Right cardiac atrium (tissue), 5 donors: ENCODE measurements at places on chromosomes 3 and 15. TPM values are rescaled to one million over a fixed set of nuclear protein-coding genes. Genes with fewer than 3 reads are reported as not detected.

CMTM6 gene
- 21.6 TPM for total RNA-seq

SLC28A2 gene
- not detected for total RNA-seq

TRIP4 gene
- total RNA-seq = 15.2 TPM

ZMYND10 gene
- total RNA-seq = 0.31 TPM

PRICKLE2 gene
- 10.6 TPM for total RNA-seq

WDR93 gene
- not detected for total RNA-seq

COL6A5 gene
- not detected for total RNA-seq

CHRNA7 gene
- 1.2 TPM for total RNA-seq

EOMES gene
- total RNA-seq = 0.29 TPM

SERPINI1 gene
- 3.0 TPM for total RNA-seq

GRCh38 chr15:51874751-51875644, 45.5 kb downstream of the TMOD3 start:
- no peak for DNase-seq

DNA sequence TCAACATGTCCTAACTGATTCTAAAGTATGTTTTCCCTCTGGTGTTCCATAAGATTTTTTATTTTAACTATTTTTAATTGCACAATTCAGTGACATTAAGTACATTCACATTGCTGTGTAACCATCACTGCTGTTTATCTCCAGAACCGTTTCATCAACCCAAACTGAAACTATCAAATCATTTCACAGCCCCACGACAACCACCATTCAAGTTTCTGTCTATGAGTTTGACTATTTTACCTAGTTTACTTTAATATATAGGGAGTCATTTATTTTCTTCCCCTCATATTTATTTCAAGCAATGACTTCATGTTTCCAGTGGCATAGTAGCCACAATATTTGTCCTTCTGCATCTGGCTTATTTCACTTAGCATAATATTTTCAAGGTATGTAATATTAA, 8.4 kb downstream of the RTP1 start:
- DNase-seq = no peak

GRCh38 chr15:94671858-94672532, 440.6 kb downstream of the MCTP2 start:
- DNase-seq = peak; percentile 55

DNA sequence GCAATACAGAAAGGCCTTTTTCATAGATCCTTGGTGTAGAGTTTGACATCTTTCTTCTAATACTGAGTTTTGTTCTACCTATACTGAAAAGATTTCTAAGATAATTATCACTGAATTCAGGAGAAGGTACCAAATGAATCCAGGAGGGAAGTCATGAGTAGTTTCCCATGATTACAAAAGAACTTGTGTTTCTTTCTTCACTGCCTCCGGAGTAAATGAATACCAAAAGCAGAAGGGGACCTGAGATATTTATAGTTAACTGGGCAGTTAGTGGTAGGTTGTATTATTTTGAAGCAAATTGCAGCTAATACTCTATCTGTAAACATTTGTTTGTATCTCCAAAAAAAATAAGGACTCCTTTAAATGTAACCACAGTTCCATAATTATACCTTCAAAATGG, 175.4 kb downstream of the SUCNR1 start:
- DNase-seq = no peak

- DNase-seq = no peak
Observed at GRCh38 chr3:171774521-171774920, 35.8 kb downstream of the PLD1 start.

DNA sequence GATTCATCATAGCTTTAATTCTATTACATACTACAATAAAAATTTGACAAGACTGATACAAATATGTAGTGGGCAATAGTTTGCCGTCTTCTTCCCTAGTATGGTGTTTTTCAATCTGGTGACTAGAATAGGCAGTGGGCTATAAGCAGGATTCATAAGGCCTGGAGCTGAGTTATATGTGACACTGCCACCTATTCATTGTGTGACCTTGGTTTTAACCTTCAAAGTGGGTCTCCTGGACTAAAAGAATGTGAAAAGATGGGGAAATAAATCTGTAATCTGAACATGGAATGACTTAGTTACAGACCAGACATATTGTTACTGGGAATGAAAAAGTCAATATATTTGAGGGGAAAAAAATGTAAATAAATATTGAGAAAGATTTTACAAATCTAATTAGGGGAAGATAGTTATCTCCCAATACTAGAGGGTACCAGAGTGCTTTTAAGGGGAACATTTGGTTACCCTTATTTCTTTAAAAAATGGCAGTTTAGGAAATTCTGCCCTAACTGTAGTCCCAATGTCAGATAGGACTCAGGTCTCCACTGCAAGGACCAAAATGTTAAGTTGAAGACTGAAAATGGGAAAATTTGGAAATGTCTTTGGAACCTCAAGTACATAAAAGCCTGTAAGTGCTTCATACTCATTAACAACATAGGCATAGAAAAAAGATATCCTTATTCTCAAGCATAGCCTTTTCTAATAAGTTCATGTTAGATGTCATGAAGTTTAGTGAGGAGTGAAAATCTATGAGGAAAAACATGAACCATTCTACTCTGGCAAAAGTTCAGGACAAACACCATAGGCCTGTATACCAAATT, 10.7 kb upstream of the SETD5 start:
- no peak for DNase-seq

- DNase-seq = no peak
Observed at GRCh38 chr15:57625703-57626448, 34.2 kb downstream of the MYZAP start.

DNA sequence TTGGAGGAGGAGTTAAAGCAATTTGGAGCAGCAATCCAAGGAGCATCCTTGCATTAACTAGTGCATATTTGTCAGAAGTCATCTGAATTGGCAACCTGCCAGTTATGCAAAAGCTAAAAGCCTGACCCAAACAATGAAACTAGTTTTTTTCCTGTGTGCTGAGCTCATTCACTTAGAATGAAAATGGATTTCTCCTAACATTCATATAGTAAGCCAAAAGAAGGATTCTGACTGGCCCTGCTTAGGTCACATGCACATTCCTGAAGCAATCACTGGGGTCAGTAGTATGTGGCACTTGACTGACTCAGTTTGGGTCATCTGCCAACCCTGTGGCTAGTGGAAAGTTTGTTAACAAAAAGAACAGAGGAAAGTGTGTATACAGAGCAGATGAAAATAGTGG, 30.5 kb downstream of the OXSM start:
- DNase-seq = no peak

- DNase-seq = no peak
Observed at GRCh38 chr3:16419640-16420241, 93.8 kb downstream of the RFTN1 start.

DNA sequence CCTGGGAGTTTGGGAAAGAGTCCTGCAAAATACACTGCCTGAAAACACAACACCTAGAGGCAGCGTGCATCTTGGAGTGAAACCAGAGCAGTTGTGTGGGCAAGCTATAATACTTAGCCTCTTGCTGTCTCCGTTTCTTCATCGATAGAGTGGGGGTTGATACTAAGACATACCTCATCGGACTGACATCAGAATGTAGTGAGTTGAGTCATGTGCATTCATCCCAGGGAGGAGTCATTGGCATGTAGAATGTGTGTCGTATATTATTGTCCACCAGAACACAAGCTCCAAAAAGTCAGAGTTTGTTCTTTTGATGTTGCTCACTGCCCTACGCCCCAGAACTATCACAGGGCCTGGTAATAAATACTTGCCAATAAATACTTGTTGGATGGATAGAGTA, 4.3 kb downstream of the SNTN start:
- DNase-seq = no peak

DNA sequence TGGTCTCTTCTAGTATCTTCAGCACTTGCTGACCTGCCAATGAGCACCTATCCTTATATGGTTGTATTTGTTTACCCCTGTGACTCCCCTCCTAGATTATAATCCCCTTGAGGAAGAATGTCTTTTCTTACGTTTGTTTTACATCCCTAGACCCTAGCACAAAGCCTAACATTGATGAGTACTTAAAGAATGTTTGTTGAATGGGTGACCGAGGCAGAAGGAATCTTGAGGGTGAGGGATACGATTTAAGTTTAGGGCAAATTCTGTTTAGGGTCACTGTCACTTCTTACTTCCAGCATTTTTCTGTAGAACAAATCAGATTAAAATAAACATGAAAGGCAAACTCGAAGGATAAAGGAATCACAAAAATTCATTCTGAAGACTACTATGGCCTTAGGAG, 80.9 kb upstream of the FAM98B start:
- no peak for DNase-seq

GRCh38 chr15:85718271-85718971, 76.3 kb downstream of the KLHL25 start:
- DNase-seq = no peak

DNA sequence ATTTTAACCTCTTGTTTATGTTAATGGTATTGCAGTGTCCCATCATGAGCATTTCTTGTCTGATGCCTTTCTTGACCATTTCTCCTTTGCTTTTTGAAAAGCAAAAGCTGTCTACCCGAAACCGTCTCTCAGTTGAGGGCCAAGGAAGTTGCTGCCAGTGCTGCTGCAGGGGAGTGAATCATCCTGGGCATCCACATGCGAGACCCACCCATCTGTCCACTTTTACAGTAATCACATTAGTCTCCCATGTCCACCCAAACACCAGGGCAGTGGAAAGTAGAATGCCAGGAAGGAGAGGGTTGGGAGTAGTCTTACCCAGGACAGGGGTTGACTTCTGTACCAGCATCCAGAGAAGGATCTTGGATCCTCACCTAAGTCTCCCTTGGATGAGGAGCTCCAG, 48.6 kb upstream of the TEX264 start:
- no peak for DNase-seq

GRCh38 chr15:39250460-39251186, 330.3 kb upstream of the THBS1 start:
- DNase-seq = no peak

GRCh38 chr3:95177096-95177495, 1114.2 kb downstream of the NSUN3 start:
- no peak for DNase-seq

GRCh38 chr3:193589616-193590015, 3.4 kb upstream of the OPA1 start:
- DNase-seq = no peak

GRCh38 chr3:41338276-41338675, 139.0 kb downstream of the CTNNB1 start:
- no peak for DNase-seq

DNA sequence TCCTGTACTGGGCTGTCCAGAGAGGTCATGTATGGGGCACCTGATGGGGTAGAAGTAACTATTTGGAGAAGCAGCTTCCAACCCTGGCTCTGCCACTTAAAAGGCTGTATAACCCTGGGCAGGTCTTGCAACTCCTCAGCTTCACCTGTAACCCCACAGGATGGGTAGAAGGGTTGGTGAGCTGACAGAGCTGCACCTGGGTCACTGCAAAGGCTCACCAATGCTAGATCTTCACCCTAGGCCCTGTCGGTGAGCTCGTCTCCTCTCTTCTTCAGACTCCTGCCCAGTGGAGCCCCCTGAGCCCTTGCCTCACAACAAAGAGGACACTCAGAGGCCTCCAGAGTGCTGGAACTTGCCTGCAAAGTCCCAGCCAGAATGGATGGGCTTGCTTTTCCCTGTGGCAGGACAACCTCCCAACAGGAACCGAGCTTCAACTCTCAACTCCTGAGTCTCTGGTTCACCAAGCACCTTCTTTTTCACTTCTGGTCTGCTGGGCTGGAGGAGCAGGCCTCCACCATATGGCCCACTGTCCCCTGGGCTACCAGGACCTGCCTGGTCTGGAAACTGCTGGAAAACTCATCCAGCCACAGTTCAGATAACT, 45.9 kb downstream of the XXYLT1 start:
- DNase-seq = no peak

DNA sequence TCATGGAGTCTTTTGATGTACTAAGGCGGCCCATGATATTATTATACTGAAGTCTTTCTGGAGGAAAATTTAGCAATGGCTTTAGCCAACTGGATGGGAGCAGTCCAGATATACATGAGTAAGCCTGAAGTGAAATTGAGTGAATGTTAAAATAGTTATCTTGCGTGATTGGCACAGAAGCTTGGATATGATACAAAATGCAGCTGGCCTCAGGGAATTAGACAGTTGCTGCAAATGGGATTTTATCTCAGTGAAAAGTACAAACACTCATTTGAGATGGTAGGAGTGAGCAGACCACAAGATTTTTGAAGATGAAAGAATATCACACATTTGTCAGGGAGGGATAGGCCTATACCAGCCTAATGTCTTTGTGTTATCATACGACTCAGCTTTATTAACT, 8.9 kb downstream of the LMOD3 start:
- no peak for DNase-seq

DNA sequence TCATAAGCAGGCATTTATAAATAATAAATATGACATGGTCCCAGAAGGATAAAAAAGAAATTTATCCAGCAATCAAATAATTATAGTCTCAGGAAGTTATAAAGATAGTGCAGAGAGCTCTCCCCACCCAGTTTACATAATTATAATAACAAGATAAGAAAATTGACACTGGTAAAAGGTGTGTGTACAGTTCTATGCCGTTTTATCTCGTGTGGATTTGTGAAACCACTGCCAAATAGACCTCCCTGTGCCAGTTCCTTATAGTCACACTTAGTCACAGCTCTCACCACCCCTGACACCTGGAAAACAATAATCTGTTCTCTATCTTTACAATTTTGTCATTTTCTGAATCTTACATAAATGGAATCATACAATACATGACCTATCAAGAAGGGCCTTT, 320.1 kb downstream of the KBTBD8 start:
- DNase-seq = no peak

GRCh38 chr3:57803647-57804081, 47.6 kb downstream of the SLMAP start:
- DNase-seq = no peak

DNA sequence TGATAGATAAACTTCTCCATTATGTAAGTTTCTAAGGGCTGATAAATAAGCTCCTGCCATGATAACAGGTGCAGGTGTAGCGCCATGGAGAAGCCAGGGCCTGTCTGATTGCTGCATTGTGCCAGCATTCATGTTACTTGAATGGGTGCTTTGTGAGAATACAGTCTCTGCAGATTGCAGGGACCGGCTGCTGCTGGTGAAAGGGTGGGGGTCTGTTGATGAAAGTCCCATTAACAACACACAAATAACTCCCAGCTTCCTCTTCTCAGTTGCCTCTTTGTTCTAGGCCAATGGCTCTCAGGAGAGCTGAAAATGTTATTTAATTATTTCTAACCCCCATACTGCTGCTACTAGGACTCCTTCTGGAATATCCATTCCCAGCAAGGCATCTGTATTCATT, 77.2 kb downstream of the RTP4 start:
- no peak for DNase-seq

- no peak for DNase-seq
Observed at GRCh38 chr15:49060710-49061495, 14.7 kb upstream of the SECISBP2L start.

GRCh38 chr15:64501396-64501715, 41.0 kb downstream of the ZNF609 start:
- DNase-seq = no peak

DNA sequence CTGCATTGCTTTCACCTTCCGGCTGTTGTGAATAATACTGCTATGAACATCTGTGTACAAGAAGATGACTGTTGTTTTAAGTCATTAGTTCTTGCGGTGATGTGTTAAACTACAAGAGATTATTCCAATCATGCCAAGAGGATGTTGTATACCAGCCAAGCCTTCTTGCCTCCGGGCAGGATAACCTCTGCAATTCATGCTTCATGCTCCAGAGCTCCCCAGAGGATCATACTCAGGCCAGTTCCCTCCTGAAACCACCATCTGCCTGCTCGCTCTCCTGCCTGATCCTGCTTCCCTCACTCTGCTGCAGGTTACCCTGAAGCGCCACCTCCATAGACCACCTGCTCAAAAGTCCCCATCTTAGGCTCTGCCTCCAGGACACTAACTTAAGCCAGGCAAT, 187.1 kb upstream of the PROK2 start:
- DNase-seq = no peak

- no peak for DNase-seq
Observed at GRCh38 chr3:170056710-170057454, 19.1 kb downstream of the GPR160 start.
